DMS79 (cell line): ENCODE measurements at places on chromosomes 3 and 15.

DNA sequence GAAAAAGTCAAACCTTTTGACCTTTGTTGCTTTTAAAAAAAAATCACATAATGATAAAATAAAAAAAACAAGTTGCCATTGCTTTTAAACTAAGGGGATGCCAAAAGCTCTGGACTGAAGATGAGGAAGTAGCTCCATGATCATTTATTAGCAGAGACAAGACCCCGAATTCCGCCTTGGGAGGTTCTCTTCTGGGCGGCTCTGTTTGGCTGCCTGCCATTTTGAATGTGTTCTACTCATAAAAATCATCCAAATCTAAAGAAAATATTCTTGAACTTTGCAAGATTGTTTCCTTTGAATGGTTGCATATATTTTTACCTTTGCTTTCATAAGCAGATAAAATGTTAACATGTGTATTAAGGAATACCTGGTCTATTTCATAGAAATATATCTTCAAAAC is 63.8 kb downstream of the NCEH1 start:
- DNase-seq, result no peak

DNA sequence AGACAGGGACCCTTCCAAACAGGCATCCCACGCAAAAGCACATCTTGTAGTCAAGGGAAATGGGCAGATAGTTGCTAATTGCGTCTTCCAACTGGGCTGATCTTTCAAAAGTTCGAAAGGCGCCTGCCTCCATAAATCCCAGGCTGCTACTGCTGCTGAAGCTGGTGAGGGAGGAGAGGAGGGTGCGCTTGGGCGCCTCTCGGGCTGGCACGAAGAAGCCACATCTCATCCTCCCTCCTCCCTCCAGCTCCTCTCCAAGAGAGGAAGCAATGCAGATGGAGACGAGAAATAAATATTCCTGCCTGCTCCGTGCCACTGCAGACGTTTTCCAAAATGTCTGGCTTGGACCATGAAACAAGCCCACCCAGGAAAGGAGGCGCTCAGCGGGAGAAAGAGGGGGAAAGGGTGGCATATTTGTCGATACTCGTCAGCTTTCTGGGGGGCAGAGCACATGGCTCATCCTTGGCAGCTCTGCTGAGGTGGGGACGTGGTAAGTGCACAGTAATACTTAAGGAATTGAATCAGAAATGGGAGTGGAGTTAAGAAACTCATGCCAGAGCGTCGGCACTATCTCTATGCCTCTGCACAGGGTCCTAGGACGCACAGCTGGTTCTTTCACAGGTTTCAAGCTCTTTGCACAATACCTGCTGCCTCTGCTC is 88.9 kb upstream of the FEZF2 start:
- no peak for DNase-seq

- DNase-seq, result no peak
Observed at GRCh38 chr15:65655457-65655856, 33.7 kb downstream of the SLC24A1 start.

GRCh38 chr3:41726891-41727290 is 235.0 kb downstream of the ULK4 start:
- no peak for DNase-seq

GRCh38 chr3:14886101-14886500 is 61.3 kb upstream of the NR2C2 start:
- no peak for DNase-seq

DNA sequence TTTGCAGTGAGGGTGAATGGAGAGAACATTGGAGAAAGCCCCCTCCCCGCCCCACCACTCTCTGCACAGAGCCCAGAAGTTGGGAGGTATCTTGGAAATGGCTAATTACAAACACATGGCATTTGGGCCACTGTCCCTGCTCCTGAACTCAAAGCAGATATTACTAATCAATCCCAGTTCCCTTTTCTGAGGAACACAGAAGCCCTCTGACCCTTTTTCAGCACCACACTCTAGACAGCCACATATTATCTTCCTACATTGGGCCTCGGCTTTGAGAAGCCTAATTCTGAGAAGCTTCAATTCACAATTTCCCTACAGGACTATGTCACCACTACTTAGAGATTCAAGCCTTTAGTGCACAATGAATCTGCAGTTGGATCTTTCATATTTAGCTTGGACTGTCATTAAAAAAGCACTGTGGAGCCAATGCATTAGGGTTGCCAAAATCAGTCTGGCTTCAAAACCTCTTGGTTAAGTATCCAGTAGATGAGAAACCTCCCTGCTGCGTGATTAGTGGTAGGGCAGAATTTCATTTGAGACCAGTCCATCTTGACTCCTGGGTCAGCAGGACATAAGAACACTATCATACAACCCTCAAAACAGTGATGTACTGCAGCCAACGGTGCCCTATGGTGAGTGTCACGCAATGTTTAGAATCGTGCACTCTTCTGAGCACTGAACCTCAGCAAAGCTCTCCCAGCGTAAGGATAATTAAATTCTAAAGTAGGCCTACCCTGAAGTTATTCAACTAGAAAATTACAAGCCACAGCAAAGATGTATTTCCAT is 26.1 kb downstream of the MGLL start:
- DNase-seq, result peak; percentile 97

- no peak for DNase-seq
Observed at GRCh38 chr15:25812845-25813244, 50.3 kb downstream of the ATP10A start.

DNA sequence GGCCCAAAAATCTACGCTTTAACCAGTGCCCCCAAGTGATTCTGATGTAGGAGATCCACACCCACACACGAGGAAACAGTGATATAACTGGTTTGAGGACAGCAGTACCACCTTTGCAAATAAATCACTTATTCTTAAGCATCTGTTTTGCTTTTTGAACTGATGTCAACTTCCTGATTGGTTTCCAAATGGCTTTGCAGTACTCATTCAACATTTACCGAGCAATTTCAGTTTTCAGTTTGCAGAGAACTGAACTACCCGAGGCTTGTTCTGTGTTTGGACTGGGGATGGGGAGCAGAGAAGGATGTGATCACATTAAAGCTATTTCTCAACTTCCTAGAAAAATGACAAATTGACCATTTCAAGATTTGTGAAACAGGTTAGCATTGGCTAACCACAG is 1.1 kb upstream of the GYG1 start:
- DNase-seq, result no peak

- DNase-seq, result no peak
Observed at GRCh38 chr3:195256639-195257453, 14.1 kb downstream of the XXYLT1 start.

DNA sequence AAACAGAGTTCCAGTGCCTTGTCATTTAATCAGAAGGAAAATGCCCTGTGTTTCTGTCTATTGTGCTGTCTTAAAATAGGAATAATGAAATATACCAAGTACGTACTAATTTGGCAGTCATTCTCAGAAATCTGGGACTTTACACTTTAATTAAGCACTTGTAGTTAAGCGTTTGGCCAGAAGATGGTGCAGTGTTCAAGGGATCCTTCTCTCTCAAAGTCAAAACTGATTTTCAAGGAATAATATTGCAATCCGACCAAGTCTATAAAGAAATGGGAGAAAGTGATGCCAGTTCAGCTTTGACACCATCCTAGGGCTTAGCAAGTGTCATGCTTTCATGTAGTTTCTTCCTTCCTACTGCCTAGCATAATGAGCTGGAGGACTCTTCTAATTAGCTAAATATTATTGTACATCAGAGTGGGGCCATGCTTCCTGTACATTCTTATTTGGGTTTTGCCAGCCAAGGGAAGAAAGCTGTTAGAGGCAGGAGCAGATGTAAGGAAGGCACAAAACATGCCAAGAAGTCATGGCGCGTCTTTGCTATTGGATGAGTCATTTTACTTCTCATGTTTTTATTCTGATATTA is 64.8 kb downstream of the SAMMSON start:
- no peak for DNase-seq

- DNase-seq, result no peak
Observed at GRCh38 chr3:121878411-121878810, 15.8 kb upstream of the SLC15A2 start.

GRCh38 chr3:158809642-158810041 is 7.8 kb downstream of the MFSD1 start:
- no peak for DNase-seq

- no peak for DNase-seq
Observed at GRCh38 chr3:160781402-160781801, 25.4 kb downstream of the PPM1L start.

GRCh38 chr15:86300390-86301125 is 220.9 kb downstream of the AGBL1 start:
- no peak for DNase-seq

DNA sequence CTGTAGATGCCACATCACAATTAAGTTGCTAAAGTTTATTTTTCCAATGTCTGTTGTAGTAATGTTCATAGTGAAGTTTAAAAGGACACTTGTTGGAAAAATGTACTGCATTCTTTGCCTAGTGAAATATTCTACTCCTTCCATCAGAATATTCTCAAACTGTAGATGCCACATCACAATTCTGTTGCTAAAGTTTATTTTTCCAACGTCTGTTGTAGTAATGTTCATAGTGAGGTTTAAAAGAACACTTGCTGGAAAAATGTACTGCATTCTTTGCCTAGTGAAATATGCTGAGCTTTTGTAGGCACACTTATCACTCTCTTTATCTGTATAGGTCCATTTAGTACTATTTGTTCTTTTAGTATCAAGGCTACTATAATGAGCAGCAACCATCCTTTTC is 836.1 kb downstream of the NAALADL2 start:
- no peak for DNase-seq

DNA sequence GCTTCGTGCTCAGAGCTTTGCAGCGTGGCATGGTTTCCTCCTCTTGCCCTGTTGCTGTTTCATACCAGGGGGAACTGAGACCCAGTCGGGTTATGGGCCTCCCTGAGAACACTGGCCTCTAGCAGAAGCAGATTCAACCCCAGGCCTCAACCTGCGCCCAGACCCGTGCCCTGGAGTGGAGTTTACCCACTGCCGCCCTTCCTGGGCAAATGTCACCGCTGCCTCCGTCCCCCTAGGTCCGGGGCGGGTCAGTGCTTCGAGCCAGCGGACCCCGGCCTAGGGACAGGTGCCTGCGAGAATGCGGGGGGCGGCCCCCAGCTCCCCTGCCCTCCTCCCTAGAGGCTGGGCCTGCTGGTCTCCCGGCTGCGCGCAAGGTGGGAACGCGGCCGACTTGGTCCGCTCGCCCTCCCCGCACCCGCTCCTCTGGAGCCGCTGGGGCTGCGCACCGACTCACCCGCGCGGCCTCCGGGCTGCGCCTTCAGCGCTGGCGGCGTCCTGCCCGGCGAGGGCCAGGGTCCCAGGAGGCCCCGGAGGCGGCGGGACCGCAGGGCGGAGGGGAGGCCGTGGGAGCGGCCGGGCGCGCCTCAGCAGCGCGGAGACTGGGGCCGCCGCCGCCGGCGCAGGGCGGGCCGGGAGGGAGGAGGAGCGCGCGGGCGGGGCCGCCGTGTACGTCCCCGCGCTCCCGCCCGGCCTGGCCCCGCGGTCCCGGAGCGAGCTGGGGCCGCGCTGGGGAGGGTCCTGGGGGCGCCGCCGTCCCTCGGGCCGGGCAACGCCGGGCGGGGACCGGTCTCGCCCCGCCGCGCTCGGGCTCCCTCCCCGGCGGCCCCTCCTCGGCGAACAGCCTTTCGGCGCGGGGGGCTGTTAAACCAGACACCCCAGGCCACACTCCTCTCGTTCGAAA is at the start of gene PIGZ:
PIGZ (minus strand) TSS at position 601 of the 901 bp plus-strand sequence. CDS start 16,802 bp downstream, outside the sequence.
- DNase-seq, result no peak

GRCh38 chr15:41857316-41857715 is 18.7 kb downstream of the PLA2G4B start:
- DNase-seq, result no peak

- no peak for DNase-seq
Observed at GRCh38 chr3:134027631-134028030, 2.1 kb downstream of the SLCO2A1 start.

DNA sequence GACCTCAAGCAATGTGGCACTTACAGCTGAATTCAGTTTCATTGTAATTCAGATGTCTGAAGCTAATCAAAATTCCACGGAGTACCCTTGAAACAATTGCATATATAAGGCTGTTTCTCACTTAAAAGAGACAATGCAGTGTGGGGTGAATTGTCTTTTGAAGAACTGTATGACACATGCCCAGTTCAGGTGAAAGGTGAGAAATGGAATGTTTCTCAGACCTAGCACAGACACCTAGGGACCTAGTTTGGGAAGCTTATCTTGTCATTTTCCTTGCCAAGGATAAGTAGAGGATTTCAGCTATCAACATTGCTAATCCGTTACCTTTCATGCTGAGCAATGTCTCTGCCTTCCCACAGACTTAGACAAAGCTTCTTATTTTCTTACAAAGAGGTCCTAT is 36.3 kb downstream of the MBNL1 start:
- DNase-seq, result no peak

DNA sequence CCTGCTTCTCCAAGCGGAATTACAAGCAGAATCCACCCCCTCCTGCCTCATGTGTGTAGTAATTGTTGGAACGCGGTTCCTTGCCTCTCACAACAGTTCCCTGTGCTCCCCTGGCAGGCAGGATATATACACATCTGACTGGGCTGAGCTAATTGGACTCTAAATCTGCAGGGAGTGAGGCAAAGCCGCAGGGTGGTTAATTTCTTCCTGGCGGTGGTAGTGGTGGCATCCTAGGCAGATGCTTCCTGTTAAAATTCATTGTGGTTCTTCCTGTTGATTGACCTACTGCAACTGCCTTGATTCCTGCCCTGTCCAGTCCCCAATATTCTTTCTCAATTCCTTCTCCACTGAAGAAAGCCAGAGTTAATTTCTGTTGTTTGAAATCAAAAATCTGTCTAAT is 202.9 kb upstream of the PROK2 start:
- no peak for DNase-seq

DNA sequence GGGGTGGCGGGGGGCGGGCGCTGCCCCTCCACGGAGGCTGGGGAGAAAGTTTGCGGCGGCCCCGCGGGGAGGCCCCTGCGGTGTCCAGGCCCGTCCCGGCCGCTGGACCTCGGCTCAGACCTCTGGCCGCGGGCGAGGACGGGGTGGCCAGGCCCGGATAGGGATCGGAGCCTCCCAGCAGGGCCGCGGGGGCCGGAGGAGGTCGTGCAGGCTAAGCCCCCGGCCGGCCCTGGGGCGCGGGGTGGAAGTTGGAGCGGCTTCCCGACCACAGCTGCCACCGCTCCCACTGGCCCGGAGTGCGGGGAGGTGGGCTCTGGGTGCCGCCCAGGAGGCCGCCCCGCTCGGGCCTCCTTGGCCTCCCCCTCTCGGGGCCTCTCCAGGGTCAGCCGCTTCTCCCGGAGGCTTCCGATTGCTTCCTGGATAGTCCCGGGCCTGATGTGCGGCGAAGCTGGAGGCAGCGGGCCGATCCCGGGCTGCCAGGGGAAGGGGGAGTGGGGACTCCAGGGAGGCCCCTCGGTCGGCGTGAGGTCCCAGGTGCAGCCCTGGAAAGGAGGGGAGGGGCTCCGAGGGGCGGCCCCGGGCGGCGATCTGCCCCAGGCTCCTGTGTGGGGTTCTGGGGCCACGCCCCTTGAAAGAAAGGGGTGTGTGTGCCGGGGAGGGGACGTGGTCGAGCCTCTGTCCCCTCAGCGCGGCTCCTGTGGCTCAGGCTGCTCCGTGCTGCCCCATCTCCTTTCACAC is 907 bp downstream of the PLXNA1 start:
- peak; percentile 22 for DNase-seq

DNA sequence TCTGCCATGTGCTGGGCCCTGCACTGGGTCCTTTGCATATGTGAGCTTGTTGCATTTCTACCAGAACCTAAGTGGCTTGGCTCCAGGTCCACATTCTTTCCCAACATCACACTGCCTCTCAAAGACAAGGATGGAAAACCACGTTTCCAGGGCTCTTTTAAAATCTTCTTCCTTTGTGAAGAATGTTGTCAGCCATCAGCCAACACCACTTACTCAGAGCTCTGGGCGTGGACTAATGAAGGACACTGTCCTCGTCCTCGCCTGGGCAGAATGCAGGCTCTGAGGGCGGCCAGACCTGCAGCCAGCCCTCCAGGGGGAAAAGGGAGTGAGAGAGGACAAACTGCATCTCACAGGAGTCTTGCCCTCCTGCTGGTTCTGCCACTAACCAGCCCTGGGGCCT is 49.7 kb downstream of the MAGEF1 start:
- no peak for DNase-seq

- no peak for DNase-seq
Observed at GRCh38 chr3:177212278-177212610, 15.0 kb upstream of the TBL1XR1 start.
